ENCODE measurements at places on chromosomes 6 and 20.

DNA sequence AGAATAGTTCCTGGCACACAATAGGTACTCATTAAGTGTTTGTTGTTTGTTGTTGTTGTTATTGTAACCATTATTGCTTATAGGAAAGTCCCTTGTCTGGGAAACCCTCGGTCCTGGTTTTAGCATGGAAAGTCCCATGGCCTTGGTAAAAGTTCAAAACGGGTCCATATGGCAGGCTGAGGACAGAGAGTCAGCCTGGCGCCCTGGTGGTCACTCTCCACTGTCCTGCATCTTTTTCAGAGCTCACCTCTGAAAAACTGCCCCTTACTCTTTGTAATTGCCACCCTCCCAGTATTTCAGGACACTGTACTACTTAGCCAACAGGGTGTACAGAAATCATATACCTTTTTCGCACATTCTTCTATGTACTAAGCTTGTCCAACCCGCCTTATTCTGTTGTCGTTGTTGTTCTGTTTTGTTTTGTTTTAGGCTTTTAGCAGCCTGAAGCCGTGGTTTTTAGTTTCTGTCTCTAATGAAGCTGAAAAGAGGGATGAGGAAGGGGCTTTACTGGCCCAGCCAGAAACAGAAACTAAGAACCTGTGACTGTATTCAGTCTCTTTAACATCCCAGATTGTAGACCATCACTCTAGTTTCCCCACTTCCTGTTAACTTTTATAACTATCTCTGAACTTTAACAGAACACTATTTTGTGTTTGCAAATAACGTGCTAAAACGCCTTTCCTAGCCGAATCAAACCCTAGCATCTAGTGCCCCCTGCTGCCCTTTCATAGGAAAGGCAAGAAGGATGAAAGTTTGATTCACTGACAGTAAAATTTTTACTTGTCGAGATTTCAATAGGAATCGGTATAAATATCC is 7.6 kb upstream of the TMEM14A start:
- no peak for DNase-seq

DNA sequence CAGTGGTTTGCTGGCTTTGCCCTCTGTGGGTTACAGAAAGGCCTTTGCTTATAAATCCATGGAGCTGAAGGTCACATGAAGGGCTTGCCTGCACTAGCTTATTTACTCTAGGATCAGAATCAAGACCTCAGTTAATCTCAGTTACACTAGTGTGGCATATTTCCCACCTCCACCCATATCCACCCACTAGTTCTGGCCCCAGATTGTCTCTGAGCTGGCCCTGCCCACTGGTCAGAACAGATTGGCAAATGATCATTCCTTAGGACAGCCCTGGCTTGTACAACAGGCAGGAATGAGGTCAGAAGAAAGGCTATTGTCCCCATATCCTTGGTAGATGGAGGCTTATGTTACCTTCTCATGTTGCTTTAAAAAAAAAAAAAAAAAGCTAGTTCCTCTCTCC is 33.3 kb upstream of the SASH1 start:
- no peak for DNase-seq

- DNase-seq = no peak
These were observed 134.3 kb upstream of the CARMIL1 start for GRCh38 chr6:25144919-25145318.

DNA sequence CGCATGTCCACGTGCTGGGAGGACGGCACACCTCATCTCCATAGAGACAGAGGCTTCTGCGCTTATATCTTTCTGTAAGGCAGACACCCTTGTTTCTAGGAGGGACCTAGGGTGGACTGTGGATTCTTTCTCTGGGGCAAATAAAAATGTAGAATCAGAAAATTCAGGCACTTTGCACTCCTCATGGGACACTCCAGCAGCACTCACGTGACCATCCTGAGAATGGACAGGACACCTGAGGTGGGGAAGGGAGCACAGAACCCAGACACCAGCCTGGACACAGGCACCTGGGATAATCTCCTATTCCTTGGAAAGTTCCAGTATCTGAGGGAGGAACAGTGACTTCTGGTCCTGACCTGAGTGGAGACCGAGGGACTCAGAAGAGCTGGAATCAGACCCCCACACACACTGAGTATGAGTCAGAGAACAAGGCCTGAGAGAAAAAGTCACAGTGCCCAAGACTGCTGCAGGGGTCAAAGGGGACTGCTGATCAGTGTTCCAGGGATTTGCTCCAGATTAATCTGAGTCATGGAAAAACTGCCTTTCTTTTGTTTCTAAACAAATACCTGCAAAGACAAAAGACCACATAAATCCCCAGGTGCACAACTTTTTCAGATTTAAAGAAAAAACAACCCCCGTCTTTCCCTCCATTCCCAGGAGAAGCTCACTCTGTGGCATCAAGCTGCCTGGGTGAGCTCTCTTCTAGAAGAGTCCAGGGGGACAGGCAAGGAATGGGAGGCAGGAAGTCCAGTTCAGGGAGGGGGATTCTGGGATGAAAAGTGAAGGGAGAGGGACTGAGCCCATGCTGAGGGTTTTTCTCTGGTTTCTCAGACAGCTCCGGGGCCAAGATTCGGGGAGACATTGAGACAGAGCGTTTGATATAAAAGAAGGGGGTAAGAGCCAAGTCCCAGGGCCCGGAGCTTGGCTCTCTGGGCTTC is 35.6 kb upstream of the MICB start:
- no peak for DNase-seq

DNA sequence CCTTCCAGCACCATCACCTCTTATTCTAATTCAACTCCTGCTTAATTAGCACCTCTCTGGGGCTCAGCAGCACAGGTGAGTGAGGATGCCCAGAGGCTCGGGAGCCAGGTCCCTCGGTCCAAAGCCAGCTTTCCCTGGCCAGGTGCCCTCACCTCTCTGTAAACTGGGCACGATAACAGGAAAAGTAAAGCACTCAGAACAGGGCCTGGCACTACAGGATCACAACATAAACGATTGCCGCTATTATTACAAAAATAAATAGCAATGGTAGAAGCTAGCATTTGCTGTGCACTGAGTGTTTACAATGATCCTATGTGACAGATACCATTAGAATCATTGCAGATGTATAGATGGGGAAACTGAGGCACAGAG is 2.6 kb downstream of the BPIFB2 start:
- no peak for DNase-seq

- DNase-seq = no peak
These were observed 183.6 kb downstream of the GJA1 start for GRCh38 chr6:121619013-121619412.

GRCh38 chr6:69337311-69337710 is 459.5 kb downstream of the LMBRD1 start:
- no peak for DNase-seq

DNA sequence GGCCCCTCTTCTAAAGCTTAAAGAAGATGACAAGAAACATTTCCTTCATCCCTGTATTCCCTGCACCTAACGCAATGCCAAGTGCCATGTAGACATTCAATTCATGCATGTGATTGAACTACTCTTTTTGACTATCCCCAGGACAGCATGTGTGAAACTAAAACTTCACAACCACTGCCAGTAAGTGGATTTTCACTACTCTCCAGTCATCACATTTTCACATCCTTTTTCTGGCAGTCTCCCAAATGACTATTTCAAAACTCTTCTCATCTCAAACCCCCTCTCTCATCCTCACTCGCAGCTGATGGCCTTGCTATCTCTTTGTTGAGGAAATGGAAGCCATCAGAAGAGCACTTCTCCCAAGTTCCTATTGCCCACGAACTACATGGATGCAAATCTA is 122.6 kb downstream of the OPRM1 start:
- DNase-seq = no peak

- no peak for DNase-seq
These were observed 4.9 kb downstream of the NKAIN2 start for GRCh38 chr6:123808556-123808955.

- DNase-seq = no peak
These were observed 58.9 kb downstream of the FOXO3 start for GRCh38 chr6:108619431-108620197.

DNA sequence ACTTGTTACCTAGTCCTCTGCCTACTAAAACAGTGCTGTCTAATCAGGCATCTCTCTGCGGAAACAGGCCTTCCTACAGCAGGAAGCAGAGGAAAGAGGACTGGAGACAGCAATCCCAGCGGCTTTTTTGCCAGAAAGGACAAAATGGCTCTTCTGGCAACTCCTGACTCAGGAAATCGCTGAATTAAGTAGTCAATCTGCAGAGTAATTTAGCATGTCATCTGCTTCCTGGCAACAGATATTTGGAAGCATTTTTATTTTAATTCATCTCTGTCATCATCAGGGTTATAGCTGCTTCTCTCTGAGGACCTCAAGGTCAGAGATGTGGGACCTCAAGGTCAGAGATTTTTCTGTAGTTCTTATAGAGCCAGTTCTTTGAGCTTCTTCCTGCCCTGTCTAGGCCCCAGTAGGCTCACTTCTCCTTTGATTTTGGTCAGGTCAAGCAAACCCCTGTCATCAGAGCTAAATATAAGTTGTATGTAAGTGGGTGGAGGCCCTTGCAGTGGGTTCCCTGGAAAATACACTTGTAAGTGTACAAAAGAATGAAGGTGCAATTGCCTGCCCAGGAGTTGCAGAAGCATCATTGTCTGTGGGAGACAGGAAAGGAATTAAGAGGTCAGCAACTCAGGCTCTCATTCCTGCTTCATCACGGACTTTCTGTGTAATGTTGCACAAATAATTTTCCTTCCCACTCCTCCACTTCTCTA is 229.4 kb downstream of the ALDH8A1 start:
- DNase-seq = no peak

GRCh38 chr6:116411284-116411623 is 40.5 kb downstream of the DSE start:
- DNase-seq = no peak

DNA sequence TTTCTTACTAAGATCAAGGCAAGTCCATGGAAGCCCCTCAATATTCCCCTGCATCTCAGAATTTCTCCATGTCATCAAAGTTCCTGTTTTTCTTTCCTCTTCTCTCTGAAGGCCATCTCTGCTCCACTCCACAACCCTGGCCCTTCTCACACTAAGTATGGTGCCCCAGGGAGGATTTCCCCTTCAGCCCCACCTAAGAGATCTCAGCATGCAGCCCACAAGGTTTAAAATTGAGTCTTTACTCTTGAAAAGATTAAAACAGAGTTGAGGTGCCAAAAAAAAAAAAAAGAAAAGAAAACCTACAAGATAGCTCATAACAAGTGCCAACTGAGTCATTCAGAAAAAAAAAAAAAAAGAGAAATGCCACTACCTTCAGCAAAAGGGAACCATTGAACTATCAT is 36.5 kb upstream of the TNFAIP3 start:
- DNase-seq = no peak

- no peak for DNase-seq
These were observed 796.5 kb downstream of the PRIM2 start for GRCh38 chr6:58113960-58114359.

DNA sequence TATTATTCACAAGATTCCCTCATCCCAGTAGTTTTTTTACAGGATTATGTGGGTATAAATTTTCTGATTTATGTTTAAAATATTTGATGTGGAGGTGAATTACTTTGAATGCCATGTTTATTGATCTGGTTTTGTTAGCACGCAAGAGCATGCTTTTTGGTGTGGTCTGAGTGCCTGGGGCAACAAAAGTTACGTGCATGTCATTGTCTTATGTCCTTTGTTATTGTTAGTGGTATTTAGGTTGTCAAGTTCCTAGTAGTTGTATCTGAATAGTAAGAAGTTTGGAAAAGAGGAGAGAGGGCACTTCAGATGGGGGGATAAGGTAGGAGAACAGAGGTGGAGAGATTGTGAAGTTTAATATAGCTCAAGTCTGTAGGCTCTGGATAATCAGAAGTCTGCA is 95.0 kb downstream of the ATRN start:
- DNase-seq = no peak

DNA sequence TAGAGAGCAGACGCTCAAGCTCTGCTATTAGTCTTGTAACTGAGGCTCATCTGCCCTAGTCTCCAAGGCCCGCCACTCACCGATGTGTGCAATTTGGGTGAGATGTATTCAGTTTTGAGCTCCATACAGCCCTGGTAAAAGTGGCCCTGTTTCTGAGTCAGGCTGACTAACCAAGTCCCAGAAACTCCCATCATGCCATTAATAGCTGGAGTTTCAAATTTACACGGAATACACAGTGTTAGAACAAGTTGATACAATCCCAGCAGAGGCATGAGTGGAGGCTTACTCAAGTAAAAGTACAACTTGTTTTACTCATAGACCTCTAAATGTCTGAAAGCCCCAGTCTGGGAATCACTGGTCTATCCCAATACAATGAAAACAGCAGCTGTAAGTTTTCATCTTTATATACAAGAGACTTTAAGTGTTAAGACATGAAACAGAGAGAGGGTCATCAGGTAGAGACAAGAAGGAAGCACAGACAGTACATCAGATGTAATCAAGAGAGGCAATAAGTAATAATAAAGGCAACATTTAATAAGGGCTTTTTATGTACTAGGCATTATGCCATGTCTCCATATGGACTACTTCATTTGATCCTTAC is 42.4 kb downstream of the RTN4IP1 start:
- DNase-seq = no peak

DNA sequence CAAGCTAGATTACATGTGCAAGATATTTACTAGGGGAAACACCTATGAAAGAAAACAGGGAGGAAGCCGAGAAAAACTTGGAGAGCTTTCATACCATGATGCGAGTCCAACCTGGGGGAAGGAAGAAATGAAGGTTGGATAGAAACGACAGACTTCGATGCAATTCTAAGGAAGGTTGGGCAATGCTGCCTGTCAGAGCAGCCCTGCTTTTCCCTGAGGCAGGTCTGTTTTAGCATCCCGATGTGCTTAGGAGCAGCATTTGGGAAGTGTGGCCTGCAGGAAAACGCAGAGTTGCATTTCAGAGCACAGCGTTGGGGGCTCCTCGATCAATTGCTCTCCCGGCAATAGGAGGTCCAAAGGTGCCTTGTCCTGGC is 91.9 kb upstream of the DTNBP1 start:
- no peak for DNase-seq

GRCh38 chr20:19769507-19769906 is 11.4 kb downstream of the RIN2 start:
- DNase-seq = no peak

DNA sequence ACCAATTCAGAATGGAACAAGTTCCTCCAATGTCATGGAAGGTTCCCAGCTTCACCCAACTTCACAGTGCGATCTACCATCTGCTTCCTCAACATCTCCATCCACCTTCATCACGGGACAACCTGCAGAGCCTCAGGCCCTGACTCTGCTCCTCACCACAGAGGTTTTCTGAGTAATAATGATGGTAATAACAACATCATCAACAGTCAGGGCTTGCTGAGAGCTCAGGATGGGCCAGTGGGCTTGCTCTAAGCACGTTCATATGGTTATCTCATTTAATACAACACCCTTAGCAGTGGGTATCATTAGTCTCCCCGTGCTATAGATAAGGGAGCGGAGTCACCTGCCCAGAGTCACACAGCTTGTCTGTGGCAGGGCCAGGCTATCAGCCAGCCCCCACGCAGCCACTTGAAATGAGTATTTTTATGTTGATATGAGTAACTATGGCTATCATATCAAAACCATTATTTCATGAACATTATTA is 38.6 kb downstream of the PREX1 start:
- DNase-seq = no peak

GRCh38 chr6:112139052-112139451 is 51.7 kb downstream of the FAM229B start:
- no peak for DNase-seq

DNA sequence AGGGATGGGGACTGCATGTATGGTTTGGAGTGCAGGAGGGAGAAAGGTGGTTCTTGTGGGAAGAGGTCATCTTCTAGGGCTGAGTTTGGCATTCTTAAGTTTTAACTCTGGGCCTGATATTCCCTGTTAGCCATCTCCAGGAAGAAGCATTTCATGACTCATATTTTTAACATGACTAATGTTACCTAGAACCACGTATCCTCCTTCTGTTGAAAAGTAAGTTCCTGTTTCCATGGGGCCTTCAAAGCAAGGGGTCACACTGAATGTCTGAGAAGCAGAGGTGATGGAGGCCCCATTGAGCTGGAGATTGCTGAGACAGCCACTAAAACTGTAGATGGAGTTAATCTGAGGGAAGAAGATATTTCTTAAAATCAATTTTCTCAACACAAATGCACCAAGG is 30.2 kb downstream of the FAM229B start:
- DNase-seq = no peak
